GOT3 (cell line): ENCODE measurements at places on chromosomes 11 and 22.

- no peak for DNase-seq
These were observed at the start of gene FXYD6 for GRCh38 chr11:117876341-117877119. Gene FXYD6, minus strand, starts transcription at chr11:117876658. Its CDS starts 33,882 bp downstream, at chr11:117842776.

DNA sequence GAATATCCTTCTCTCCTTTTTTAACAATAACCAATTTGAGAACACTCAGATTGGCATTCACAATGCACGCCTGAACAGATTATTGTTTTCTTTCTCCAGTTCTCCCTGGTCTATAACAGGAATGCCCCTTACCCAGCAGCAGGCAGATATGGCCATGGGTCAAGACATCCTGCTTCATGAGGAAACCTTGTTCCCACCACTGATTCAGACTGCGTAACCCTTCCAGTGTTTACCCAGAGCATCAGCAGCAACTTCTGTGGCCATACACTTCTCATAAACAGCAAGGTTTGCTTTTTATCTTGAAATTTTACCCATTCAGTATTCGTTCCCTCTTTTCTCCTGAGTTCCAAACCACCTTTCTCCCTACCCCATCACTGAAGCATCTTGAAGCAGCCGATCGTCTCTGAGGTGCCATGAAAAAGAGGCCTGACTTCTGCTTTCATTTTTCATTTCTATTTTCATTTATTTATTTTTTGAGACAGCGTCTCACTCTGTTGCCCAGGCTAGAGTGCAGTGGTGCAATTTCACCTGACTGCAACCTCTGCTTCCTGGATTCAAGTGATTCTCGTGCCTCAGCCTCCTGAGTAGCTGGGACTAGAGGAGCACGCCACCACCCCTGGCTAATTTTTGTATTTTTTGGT is 9.6 kb downstream of the PTS start:
- no peak for DNase-seq

GRCh38 chr11:353179-353873 is 16.0 kb upstream of the B4GALNT4 start:
- DNase-seq: no peak

GRCh38 chr11:102467080-102467708 is 14.6 kb upstream of the TMEM123 start:
- DNase-seq: no peak

DNA sequence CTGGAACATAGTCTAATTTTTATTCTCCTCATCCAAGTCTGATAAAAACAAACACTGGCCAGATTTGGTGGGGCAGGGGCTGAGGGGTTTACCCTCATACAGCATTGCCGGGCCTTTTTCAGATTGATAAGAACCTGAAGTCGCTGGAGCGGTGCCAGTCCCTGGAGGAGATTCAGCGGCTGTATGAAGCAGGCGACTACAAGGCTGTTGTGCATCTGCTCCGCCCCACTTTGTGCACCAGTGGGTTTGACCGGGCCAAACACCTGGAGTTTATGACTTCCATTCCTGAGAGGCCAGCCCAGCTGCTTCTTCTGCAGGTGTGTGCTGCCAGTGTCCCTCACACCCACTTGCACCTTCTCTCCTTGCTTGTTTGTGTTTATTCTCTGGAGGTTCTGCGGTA is 55.8 kb downstream of the CABIN1 start:
- DNase-seq: no peak

DNA sequence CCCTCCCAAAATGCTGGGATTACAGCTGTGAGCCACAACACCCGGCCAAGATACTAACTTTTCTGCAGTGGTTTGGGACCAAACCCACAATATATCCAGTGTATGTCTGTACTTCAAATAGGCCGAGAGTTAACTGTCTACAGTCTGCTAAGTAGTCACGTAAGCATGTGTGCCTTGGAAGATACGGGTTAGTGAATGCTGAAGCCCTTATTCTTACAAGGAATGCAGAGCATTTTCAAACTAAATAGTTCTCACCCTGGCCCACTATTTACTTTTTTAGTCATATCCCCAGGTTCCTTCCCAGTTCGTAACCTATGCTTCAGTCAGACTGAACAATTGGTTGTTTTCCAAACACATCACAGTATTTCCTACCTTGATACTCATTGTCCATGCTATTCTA is 176.0 kb downstream of the WNT11 start:
- no peak for DNase-seq

DNA sequence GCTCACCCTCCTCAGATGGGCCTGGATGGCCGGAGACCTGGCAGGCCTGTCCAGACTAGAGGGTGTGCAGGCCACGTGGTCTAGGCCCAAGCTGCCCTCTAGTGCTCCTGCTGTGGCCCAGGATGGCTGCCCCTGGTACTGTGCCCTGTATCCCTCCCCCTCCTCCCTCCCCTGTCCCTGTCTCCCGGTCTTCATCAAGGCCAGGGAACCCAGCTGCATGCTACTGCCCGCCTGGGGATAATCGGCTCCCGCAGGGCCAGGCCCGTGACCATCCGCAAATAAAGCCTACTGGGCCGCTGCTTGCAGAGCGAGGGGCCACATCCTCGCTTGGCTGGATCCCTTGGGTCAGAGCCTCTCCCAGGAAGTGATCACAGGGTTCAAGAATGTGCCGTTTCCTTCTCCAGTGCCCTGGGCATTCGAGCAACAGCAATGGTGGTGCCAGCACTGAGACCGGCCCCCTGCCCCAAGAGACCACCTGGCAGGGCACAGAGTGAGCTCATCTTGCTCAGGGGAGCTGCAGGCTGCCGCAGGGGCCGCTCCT is 51.1 kb downstream of the WNT7B start:
- no peak for DNase-seq

GRCh38 chr11:66981976-66982578 is 7.0 kb downstream of the C11orf86 start:
- peak; percentile 12 for DNase-seq

- no peak for DNase-seq
These were observed 10.4 kb upstream of the PPARA start for GRCh38 chr22:46139895-46140350.

- peak; percentile 50 for DNase-seq
These were observed 34.3 kb upstream of the MICAL2 start for GRCh38 chr11:12075822-12076821.

- no peak for DNase-seq
These were observed 108.3 kb downstream of the CTTN start for GRCh38 chr11:70506658-70506970.

- DNase-seq: no peak
These were observed 85.5 kb downstream of the DGCR2 start for GRCh38 chr22:19036523-19037273.

DNA sequence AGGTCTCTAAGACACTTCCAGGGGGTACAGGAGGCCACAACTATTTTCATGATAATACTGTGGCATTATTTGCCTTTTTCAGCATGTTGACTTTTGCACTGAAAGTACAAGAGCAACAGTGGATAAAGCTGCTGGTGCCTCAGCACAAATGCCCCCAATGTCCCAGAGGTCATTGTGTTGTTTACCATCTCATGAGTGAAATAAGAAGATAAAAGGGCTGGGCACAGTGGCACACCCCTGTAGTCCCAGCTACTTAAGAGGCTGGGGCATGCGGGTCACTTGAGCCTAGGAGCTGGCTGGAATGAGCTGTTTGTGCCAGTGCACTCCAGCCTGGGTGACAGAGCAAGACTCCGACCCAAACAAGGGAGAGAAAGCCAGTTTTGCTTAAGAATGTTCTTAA is 72.6 kb upstream of the RAB1B start:
- no peak for DNase-seq

DNA sequence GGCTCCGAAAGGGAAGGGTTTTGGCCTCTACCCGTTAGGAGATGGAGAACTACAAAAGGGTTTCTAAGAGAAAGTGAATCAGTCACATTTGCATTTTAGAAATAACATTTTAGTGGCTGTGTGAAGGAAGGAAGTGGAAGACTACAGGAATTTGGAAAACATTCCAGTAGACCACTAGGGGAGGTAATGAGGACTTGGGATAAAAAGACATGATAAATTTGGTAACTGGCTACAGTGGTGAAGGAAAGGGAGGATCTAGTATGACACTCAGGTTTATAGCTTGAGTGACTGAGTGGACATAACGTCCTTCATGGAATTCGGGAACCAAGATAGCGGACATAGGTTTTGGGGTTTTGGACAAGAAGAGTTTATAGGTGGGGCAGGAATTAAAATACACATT is 7.0 kb upstream of the RRM1 start:
- no peak for DNase-seq

GRCh38 chr22:41290262-41291221 is 4.6 kb upstream of the RANGAP1 start:
- no peak for DNase-seq
